HEK293T (cell line): ENCODE measurements at places on chromosomes 3 and 15.

DNA sequence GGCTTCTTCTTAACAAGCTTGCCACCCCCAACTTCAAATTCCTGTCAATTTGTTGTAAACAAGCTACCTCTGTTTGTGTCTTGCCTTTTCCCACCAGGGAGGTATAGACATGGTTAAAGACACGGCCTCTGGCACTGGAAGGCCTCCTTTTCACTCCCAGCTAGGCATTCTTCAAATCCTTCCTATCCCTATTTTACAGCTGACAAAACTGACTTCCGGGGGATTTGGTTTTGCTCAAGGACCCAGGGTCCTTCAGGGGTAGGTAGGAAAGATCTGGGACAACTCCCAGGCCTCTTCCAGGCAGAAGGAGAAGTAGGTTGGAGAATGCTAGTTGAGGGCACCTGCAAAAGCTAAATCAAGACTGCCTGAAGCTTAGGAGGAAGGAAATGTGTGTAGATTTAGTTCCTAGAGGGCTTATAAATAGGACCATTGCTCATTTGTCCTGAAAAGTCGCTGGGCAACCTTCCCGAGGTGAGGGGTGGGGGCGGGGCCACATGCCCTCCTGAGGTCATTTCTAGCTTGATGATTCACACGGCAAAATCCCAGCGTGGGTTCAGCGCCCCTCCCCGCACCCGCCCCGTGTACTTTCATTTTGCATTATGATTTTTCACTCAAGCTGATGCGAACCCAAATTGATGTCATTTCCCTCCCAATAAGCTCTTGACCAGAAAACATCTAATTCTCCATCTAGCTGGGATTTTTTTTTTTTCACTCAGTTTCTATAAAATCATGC is 365.5 kb downstream of the SHQ1 start:
- peak; percentile 35 for DNase-seq

GRCh38 chr3:122497425-122497824 is 17.3 kb downstream of the KPNA1 start:
- no peak for DNase-seq

GRCh38 chr3:59386165-59386564 is 336.3 kb upstream of the CFAP20DC start:
- no peak for DNase-seq

DNA sequence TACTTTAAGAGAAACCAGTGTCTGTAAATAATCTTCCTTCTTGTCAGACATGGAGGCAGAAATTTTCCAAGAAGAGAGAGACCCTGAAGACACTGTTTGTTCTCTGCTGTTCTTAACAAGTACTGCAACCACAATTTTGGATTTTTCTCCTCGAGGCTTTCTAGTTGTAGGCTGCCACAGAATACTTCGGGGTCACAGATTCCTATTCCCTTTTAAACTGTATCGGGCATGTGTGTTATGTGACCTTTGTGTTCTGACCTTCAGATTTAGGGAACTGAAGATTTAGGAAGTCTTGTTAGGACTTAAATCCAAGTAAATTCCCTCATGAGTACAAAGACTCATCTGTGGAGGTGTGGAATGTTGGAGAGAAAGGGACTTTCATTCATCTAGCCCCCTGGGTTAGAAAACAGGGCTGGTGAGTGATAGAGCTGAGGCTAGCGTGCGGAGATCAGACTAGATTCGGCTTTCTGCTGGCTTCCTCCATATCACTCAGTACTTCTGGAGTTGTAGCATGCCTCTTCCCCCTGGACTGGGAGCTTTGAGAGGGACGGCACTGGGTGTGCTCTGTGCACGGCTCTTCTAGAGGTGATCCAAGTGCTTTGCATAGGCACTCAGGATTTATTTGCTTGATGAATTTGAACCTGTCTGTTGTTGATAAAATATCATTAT is 237.0 kb downstream of the LPP start:
- no peak for DNase-seq

DNA sequence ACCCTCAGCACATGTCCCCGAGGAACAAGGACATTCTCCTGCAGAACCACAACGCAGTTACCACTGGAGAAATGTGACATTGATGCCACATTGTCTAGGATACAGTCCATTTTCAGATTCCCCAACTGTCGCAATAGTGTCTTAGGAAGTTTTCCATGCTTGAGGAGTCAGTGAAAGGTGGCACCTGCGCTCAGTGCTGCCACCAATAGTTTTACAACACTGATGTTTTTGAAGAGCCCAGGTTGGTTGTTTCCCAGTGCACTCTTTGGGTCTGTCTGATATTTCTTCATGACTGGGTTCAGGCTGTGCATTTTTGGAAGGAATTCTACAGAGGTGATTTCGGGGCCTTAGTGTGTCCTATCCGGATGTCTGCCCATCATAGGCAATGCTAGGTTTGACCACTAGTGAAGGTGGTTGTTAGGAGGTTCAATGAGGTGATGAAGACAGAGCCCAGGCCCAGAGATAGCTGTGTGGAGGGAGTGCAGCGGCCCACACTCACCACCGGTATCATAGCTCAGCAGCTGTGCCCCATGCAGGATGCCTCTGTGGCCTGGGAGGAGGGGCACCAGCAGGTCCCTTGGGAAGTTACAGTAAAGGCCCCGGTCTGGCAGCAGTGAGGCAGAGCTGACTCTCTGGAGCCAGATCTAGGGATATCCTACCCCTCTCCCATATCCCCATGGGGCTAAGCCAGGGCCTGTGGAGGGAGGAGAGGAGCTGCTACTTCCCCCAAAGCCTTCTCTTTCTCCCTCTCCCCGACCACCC is 96.6 kb downstream of the DNAJB8 start:
- no peak for DNase-seq

- DNase-seq, result no peak
Observed at GRCh38 chr3:72375237-72376076, 472.8 kb downstream of the SHQ1 start.

- no peak for DNase-seq
Observed at GRCh38 chr15:69299451-69299886, 757 bp downstream of the PAQR5 start.

DNA sequence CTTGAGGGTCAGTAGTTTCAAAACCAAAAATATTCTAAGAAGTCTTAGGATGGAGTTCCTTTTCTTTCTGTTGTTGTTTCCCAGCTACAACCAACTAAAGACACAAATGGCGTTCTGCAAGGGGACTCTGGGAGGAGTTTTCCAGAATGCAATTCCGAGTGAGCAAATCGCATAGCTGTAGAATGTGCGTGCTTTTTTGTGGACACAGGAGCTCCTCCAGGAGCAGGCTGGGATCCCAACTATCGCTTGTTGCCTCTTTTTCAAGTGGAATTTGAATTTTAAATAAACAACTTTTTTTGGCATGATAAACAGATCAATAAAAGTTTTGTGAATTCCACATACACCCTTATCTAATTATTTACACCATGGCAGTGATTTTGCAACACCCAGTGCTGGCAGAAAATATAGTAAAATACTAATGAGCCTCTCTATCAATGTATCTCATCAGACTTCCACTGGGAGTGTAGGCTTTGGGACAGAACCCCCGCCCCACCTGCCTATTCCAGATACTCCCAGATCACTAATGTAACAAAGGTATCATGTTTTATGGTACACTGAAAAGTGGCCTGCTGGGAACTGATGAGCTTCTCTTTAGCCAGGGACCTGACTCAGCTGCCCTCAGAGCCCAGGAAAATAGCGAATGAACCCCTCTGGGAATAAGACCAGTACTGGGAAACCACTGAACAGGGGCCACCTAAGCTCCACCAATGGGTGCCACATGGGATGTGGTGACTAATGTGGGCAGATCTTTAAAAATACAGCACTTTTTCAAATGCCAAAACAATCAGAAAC is 66.4 kb downstream of the LMCD1 start:
- DNase-seq, result no peak

GRCh38 chr3:108415661-108416060 is 94.7 kb downstream of the MYH15 start:
- no peak for DNase-seq

GRCh38 chr15:27179789-27180188 is 208.8 kb downstream of the GABRG3 start:
- DNase-seq, result no peak

DNA sequence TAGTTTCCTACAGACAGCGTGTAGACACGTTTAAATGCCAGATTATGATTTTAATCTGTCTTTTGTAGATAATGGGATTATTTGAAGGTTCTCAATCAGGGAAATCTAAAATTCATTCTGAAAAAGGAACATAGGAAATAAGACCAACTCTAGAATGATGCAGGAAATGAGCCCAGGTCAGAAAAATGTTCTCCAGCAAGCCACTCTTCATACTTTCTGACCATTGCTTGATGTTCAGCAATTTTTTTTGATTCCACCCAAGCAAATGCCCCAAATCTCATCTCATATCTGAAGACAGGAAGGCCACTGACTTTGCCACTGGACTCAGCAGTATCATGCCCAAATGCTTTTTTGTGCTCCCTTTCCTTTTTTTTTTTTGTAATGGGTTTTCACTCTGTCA is 373.4 kb downstream of the LPP start:
- no peak for DNase-seq

- DNase-seq, result no peak
Observed at GRCh38 chr15:60052796-60053195, 48.7 kb downstream of the FOXB1 start.

DNA sequence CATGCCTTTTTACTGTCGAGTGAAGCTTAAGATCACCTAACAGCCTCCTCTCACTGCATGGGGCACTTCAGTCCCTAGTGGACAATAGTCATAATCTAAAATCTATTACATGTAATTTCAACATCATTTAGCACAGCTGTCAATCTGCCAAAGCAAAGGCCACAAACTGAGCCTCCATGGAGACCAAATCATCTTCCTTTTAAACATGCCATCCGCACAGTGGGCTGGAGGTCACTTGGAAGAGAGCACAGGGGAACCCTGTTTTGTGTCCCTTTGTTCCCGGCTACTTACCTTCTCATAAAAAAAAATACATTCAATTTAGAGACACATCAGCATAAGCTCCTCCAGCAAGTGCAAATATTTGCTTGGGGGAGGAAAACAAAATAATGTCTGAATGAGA is 167.3 kb downstream of the SQOR start:
- DNase-seq, result no peak

DNA sequence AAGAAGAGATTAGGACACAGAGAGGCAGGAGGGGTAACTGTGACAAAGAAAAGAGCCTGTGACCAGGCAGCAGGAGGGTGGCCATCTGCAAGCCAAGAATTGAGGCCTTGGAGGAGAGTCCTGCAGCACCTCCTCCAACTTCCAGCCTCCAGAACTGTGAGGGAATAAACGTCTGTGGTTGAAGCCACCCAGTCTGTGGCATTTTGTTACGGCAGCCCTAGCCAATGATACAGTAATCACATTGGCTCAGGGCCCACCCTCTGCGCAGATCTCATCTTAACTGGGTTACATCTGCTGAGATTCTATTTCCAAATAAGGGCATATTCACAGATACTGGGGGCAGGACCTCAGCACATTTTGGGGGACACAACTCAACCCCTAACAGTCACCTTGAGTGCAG is 11.3 kb downstream of the SELENOS start:
- DNase-seq, result no peak

GRCh38 chr15:72820278-72820677 is 36.7 kb upstream of the ADPGK start:
- DNase-seq, result no peak

DNA sequence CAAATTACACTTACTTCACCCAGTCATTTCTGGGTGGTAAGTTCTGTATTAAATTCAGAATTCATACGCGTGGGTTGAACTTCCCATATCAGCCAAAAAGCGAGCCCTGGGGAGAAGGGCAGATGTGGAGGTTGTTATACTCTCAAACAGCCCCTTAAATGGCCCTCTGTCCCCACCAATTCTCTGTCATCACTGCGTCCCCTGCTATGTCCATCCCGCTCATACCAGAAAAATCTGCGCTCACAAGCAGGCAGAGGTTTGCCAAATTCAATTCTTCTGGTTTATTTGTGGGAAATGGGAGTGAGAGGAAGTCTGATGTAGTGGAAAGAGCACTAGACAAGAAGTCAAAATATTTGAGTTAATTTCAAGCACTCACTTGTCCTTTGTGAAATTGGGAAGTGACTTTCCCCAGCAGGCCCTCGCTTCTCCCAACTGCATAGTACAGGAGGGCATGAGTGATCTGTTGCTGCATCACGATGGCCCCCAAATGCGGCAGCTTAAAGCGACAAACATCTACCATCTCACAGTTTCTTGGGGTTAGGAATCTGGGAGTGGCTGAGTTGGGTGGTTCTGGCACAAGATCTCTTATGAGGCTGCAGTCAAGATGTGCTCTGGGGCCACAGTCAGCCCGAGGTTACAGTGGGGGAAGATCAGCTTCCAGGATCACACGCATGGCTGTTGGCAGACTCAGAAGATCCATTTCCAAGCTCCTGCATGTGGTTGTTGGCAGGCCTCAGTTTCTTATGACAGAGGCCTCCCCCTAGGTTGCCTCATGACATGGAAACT is 67.7 kb downstream of the CPN2 start:
- no peak for DNase-seq

GRCh38 chr3:11844891-11845290 is 1.8 kb downstream of the TAMM41 start:
- DNase-seq, result no peak

- DNase-seq, result no peak
Observed at GRCh38 chr3:81217101-81217500, 544.3 kb downstream of the GBE1 start.

- peak; percentile 69 for DNase-seq
Observed at GRCh38 chr3:48662753-48663488, at the start of gene CELSR3. Gene CELSR3, minus strand, starts transcription at chr3:48662886. Its CDS starts 252 bp downstream, at chr3:48662634.

GRCh38 chr3:68984011-68984530 is 29.4 kb downstream of the EOGT start:
- no peak for DNase-seq

- DNase-seq, result no peak
Observed at GRCh38 chr15:69559440-69560190, 107.0 kb downstream of the RPLP1 start.

GRCh38 chr3:183745300-183746098 is 47.9 kb downstream of the YEATS2 start:
- no peak for DNase-seq

DNA sequence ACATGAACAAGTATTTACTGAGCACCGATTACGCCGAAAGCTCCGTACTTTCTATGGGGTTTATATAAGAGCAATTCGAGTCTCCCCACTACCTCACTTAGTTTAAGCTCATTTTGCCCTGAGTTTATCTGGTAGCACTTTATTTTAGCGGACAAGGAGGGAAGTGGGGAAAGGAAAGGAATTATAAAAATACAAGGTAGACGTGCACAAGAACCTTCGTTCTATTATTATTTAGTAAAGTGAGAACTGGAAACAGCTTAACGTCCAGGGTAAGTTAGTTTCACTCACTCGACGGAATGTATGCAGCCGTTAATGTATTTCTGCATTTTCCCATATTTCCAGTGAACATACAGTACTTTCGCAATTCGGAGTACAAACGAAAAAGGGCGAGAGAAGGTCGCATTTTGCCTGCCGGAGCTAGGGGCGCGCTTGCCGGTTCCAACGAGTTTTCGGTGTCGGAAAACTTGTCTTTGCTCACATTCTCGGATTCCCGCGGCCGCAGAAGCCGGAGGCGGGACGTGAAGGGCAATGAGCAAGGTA is 1.2 kb upstream of the STT3B start:
- DNase-seq, result no peak
